ENCODE measurements at places on chromosomes 13 and 19.
A peak's percentile ranks its signal among the peaks of the same experiment; 100 is the strongest.

GRCh38 chr13:37192956-37193355 lies 87.5 kb upstream of the CSNK1A1L start:
- DNase-seq, result no peak

- no peak for DNase-seq
These were observed 7.4 kb upstream of the SIGLEC11 start for GRCh38 chr19:49968279-49968922.

GRCh38 chr13:102234618-102235017 lies 167.2 kb downstream of the FGF14 start:
- no peak for DNase-seq

DNA sequence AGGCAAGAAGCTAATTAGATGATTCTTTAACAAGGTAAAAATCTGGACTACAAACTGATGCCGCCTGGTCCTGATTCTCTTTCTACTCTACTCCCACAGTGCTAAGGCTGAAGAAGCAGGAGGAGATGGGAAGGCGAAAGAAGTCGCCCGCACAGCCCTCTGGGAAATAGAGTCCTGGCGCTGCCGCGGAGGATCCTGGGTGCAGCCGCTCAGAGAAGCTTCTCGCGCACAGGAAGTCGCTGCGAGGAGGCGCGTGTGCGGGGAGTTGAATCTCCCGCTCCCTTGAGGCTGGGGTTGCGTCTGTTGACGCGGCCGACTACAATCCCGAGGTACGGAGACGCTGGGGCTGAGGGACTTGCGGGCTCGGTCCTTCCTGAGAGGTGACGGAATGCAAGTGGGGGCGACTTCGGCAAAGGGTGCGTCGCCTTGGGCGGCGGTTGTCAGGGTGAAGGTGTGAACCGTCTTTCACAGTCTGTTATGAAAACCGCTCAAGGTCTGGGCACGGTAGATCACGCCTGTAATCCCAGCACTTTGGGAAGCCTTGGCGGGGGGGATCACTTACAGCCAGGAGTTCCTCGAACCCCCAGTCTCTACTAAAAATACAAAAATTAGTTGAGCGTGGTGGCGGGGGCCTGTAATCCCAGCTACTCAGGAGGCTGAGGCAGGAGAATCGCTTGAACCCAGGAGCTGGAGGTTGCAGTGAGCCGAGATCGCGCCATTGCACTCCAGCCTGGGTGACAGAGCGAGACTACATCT lies at the start of gene ZNF473:
ZNF473 (plus strand) TSS at position 212 of the 756 bp plus-strand sequence. CDS start 5,078 bp downstream, outside the sequence.
- peak; percentile 88 for DNase-seq

GRCh38 chr13:34750078-34750931 lies 191.8 kb upstream of the NBEA start:
- no peak for DNase-seq

- no peak for DNase-seq
These were observed 36.0 kb upstream of the FNDC3A start for GRCh38 chr13:48939728-48940127.

GRCh38 chr13:114149774-114150740 lies 17.6 kb upstream of the RASA3 start:
- no peak for DNase-seq

GRCh38 chr19:4007836-4008539 lies 452 bp downstream of the PIAS4 start:
- no peak for DNase-seq

- DNase-seq, result no peak
These were observed 141.9 kb downstream of the ZIC5 start for GRCh38 chr13:99829593-99830239.

DNA sequence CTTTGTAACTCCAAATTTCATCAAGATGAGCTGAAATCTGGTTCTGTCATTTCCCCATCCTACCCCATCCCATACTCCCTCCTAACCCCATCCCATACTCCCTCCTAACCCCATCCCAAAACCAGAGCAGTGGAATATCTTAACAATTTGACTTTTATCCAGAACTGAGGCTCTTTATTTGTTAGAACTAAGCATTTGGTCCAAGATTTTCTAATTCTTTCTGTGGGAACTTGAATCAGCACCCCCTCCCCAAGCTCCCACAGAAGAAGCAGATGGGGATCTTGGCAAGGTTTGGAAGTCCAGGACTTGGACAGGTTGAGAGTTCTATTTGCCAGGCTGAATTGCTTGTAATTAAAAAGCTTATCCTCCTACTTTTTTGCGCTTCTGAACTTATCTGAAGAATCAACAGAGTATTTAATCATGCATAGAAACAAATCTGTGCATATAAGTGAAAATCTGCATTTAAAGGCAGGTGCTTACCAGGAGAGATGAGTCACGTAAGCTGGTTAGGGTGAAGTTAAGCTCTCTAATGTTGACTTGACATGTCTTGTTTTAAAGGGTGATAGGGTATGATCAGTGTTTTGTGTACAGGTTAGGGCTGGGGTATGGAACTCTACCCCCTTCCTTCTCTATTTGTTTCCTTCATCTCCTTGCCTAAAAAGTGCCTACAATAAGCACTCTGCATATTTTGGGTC lies 111.1 kb downstream of the COG6 start:
- no peak for DNase-seq

- no peak for DNase-seq
These were observed 11.3 kb upstream of the MPHOSPH8 start for GRCh38 chr13:19622193-19622592.

DNA sequence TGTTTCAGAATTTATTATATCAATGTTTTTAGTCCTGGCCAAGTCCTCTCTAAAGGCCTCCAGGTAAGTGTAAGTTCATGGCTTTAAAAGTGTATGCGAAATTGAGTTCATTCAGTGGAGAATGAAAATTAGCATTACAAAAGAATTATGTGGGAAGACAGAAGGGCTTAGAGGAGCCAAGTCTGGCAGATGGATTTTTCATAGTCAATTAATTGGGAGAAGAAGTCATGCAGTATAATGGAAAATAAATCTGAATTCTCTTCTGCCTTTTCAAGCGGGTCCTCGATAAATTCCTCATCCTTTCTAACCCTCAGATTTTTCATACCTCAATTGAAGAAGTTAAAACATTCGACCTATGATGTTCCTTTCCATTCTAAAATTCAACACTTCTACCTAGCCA lies 394.2 kb downstream of the ITGBL1 start:
- DNase-seq, result no peak

DNA sequence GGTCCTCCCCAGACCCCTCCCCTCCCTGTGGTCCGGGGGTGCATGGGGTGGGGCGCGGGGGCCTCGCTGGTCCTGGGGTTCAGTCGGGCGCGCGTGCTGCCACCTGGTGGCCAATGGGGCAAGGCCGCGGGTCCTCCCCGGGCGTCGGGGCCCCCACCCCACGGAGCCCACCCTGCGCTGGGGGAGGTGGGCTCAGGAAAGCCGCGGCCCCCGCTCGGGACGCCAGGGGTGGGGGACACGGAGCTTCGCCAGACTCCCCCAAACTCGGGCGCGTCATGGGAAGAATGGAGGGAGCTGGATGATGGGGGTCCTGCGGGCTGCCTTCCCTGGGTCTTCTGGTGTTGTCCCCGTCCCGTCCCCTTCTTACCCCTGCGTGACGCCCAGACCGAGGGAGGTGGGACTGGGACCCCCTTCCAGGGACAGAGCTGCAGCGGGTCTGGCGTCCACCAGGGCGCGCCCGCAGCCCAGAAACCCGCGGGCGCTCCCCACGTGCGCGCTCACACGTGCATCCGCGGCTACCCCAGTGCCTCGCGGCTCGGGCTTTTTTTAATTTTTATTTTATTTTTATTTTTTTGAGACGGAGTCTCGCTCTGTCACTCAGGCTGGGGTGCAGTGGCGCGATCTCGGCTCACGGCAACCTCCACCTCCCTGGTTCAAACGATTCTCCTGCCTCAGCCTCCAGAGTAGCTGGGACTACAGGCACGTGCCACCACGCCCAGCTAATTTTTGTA lies 19.8 kb upstream of the TCF3 start:
- DNase-seq, result peak; percentile 39

GRCh38 chr19:6475321-6476108 lies 6.1 kb downstream of the DENND1C start:
- no peak for DNase-seq

GRCh38 chr13:82187227-82187626 lies 1695.0 kb downstream of the SLITRK1 start:
- no peak for DNase-seq

DNA sequence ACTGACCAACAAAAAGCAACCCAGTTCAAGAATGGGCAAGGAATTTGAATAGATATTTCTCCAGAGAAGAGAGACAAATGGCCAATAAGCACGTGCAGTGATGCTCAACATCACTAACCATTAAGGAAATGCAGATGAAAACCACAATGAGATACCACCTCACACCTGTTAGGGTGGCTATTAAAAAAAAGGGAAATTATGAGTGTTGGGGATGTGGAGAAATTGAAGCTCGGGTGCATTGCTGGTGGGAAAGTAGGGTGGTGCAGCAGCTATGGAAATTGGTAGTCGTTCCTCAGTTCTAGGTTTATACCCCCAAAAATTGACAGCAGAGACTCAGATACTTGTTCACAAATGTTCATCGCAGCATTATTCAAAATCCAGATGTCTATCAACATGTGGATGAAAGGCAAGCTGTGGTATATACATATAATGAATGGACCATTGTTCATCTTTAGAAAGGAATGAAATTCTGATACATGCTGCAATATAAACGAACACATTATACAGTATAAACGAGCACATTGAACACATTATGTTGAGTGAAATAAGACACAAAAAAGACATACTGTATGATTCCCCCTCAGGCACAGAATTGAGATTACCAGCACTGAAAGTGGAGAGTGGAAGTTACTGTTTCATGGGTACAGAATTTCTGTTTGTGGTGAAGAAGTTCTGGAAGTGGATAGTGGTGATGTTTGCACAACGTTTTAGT lies 927 bp downstream of the CHAMP1 start:
- no peak for DNase-seq

GRCh38 chr13:30355384-30355699 lies 48.0 kb upstream of the KATNAL1 start:
- DNase-seq, result no peak

Measured in stimulated activated CD8-positive, alpha-beta memory T cell treated with anti-CD3 and anti-CD28 coated beads, Interleukin-15, amount 100 ng/mL, for 4 hours (primary cell).